ENCODE measurements at places on chromosomes 3 and 15. TPM values are rescaled to one million over a fixed set of nuclear protein-coding genes. Genes with fewer than 3 reads are reported as not detected.

DNA sequence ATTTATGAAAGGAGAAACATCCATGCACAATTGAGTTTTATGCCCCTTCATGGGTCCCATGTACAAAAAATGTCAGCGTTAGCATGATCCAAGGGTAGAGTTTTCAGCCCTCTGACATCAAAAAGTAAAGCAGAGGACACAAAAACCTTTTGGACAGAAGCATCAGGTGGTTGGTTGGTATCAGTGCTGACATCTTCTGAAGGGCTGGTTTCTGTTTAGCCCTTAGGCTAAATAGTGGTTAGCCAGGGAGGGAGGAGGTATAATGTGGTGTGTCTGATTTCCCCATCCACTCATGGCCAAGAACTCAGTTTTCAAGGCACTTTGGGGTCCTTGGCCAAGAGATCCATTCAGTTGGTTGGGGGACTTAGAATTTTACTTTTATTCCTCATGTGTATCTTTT, 16.5 kb downstream of the CCDC66 start:
- no peak for DNase-seq

Gene NPAP1
- total RNA-seq: not detected

GRCh38 chr3:127685708-127686511, 13.2 kb downstream of the ABTB1 start:
- no peak for DNase-seq

GRCh38 chr15:82552861-82553260, 12.6 kb upstream of the RPS17 start:
- DNase-seq: no peak

- no peak for DNase-seq
Observed at GRCh38 chr3:87191175-87191574, 35.9 kb upstream of the CHMP2B start.

DNA sequence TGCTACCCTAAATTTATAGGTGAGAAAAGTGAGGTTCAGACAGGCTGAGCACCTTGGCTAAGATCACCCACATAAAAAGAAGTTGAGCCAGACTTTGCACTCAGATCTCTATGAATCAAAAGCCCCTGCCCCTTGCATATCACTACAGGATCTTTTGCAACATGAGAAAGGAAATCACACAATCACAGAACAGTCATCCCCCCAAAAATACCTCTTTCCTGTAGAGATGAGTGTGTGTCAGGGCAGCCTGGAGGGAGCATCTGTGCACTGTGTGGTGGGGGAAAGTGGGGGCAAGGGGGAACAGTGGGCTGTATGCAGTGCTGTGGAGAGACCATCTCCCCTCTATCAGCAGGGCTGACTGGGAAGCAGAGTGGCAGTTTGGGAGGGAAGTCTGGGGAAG, 46.6 kb downstream of the EPHB3 start:
- no peak for DNase-seq

Gene ARID3B
- total RNA-seq: 4.8 TPM

- DNase-seq: no peak
Observed at GRCh38 chr3:126638790-126639189, 16.1 kb downstream of the TXNRD3 start.

- DNase-seq: no peak
Observed at GRCh38 chr3:12308517-12308916, 19.6 kb downstream of the PPARG start.

DNA sequence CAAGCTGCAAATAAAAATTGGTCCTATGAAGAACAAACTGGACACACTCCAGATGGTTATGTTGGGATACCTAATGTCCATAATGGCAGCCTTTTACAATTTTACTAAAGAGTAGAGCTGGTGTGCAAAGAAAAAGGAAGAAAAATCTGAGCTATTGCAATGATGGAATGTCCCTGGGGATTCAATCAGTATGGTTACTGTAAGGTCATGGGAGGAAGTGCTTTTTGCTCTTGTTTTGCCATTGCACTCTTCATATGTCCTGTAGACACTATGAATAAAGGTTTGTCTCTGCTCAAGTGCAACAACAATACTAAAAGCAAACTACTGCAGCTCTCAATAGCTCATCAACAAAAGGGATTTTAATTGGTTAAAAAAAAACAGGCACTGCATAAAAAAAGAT, 5.4 kb downstream of the PFN2 start:
- no peak for DNase-seq

- no peak for DNase-seq
Observed at GRCh38 chr3:129593595-129594339, 12.7 kb downstream of the PLXND1 start.

Gene ADGRG7
- 0.10 TPM for total RNA-seq

GRCh38 chr15:101406526-101407195, 82.8 kb downstream of the PCSK6 start:
- DNase-seq: no peak

DNA sequence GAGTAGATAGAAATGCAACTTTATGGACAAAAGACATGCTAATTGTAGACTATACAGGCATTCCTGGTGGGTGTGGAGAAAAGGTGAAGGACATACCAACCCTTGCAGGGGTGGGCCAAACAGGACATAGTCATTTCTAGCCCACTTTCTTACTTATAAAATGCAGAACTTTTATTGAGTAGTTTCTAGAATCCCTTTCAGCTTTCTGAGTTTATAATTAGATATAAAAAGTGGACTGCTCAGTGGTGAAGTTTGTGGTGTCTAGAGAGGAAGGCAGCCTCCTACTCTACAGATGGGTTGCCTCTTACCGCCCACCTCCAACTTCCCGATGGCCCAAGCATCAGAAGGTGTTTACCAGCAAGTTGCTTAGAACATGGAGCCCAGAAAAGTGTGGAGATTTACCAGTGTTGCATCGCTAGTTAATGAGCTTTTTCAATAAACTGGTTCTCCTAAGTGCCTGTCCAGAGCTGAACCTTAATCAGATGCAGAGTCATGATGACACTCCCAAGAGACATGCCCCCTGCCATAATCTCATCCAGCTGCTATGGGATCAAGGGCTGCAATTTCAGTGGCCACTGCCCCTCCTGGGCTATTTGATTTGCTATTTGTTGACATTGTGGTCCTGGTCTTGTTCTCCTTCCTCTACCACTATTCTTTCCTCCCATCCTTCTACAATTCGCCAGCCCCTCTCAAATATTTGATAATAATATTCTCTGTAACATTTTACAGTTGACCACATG, 77.5 kb upstream of the STRIT1 start:
- DNase-seq: no peak

DNA sequence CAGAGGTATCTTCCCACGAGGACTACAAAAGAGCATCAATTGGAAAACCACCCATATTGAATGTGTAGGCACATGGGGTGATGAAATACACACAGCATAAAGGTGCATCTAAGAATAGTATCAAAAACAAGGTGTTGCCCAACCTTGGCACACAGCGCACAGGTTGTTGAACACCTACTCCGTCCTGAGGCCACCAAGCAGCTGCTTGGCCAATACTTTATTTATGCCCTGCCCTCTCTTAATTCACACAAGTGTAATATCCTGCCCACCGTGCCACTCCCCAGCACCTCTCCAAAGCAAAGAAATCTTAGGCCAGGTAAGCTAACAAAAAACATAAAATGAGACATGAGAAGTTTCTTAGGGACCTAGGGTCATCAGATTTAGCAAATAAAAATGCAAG, 31.2 kb downstream of the WWTR1 start:
- no peak for DNase-seq

- no peak for DNase-seq
Observed at GRCh38 chr15:45205192-45205591, 17.4 kb upstream of the SHF start.

- peak; percentile 62 for DNase-seq
Observed at GRCh38 chr3:127822041-127822681, at the start of gene MGLL. MGLL (minus strand) TSS chr3:127822515; CDS start chr3:127822318, 197 bp downstream.

Gene ZKSCAN7
- total RNA-seq: 8.1 TPM

Gene CRTC3
- total RNA-seq: 31.2 TPM

- no peak for DNase-seq
Observed at GRCh38 chr15:38614621-38615020, 50.0 kb upstream of the RASGRP1 start.

Gene CD80
- 0.69 TPM for total RNA-seq

Gene AGBL1
- 4.8 TPM for total RNA-seq

Gene FURIN
- 26.9 TPM for total RNA-seq

GRCh38 chr3:123287051-123287961, 85.6 kb downstream of the SEC22A start:
- DNase-seq: no peak

- DNase-seq: peak; percentile 47
Observed at GRCh38 chr3:70982284-70982683, 601.2 kb downstream of the FOXP1 start.

DNA sequence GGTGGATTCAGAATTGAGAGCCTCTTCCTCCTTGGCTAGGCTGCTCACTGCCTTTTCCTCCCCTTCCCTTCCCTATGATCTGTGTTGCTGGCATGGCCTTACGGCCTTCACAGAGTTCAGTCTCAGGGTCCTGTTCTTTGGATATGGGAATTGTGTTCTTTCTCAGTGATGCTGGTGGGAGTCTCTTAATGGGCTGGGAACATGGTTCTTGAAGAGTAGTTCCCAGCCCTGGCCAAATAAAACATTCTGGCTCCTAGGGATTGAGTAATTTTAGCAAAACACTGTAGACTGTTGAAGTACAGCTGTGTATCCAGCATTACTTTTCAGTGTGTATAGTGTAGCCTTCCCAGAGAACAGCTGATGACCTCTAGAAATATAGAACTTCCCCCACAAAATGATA, 22.6 kb upstream of the FILIP1L start:
- peak; percentile 51 for DNase-seq

GRCh38 chr15:89090791-89091626, 2.8 kb downstream of the ABHD2 start:
- peak; percentile 23 for DNase-seq

DNA sequence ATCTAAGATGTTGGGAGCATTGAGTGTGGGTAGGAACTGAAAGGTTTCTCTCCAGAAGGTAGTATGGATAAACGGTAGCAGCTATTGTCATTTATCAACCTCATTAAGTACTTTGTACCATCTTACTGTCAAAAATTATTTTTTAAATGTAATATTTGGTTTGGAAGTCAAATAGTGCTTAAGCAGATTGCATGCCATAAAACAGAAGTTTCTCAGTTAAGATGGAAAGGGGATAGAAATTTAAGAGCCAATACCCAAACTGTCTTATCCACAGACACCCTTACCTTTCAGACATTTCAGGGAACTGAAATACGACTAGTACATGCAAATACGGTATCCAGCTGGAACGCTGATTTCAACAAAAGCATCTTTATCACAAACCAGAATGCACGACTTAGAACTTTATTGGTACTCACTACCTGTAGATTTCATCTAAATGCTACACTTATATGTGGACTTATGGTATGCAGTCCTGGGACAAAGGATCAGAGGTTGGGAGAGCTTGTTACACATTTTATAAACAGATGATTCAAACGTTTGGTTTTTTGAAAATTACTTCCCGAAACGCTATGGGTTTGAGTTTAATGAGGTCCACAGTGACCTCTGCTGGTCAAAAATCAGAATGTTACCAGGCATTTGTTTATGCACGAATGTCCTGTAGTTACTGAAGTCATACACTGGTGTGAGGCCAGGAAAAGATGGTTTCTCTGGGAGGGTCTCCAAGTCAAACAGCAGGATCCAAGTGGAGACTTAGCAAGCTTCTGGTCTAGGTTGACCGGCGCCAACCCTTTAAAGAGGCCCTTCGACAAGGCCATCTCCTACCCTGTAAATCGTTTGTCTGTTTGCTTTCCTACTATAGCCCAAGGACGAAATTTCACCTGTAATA, 45.7 kb upstream of the DUT start:
- DNase-seq: peak; percentile 73

DNA sequence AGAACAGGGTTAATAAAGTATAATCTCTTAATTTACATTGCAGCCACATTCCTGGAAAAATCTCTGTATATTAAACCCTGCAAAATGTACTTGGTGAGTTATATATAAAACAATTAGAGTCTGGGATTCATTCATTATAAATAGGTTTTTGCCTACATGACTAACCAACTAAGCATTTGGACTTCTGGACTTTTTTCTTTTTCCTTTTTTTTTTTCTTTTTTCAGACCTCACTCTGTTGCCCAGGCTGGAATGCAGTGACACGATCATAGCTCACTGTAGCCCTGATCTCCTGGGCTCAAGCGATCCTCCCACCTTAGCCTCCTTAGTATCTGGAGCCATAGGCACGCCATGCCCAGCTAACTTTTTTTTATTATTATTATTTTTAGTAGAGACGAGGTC, 4.5 kb downstream of the DNAJC13 start:
- DNase-seq: no peak

GRCh38 chr3:128235207-128235926, 82.1 kb downstream of the EEFSEC start:
- DNase-seq: no peak

DNA sequence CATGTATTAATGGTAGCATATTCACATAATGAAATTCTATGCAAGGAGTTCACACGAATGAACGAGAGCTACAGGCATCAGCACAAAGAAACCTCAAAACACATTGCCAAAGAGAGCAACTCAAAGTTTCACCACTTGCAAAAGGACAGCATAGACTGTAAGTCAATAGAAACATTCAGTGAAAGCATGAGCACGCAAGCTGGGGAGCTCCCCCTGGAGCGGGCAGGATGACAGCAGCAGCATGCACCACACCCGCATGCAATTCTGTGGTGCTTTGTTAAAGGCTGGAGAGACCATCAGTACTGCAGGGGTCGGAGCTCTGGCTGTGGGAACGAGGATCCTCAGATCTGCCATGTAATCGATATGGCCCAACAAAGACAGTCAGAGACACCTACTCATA, 18.7 kb downstream of the OCA2 start:
- peak; percentile 40 for DNase-seq

DNA sequence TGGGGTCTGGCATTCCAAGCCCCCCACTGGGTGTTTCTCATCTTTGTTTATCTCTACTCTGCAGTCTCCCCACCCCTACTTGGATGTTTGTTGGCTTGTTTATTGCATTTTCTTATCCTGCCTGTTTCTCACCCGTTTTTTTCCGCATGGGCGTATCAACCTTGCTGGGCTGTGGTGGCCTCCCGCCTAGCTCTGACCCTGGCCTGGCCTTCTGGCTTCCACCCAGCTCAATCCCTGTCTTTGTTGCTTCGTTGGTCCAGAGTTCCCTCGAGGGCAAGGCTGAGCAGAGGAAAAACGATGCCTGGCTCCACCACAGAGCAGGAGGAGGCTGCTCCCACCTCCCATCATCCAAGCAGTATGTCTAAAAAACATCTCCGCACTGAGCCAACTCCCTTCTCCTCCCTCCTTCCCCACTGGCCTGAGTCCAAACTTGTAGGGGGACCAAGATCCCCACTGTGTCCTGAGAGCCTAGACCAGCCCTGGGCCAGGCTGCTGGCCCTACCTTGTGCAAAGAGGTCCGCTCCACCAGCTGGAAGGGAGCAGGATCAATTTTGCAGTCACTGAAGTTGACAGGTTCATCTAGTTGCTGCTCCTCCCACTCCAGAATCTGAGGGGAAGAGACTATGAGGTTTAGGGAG, 9.8 kb downstream of the CLCN2 start:
- DNase-seq: no peak

Gene SOX14
- total RNA-seq: not detected
